ENCODE measurements at places on chromosomes 13 and 19.

- DNase-seq = no peak
Observed at GRCh38 chr13:109255141-109255856, 531.1 kb downstream of the IRS2 start.

DNA sequence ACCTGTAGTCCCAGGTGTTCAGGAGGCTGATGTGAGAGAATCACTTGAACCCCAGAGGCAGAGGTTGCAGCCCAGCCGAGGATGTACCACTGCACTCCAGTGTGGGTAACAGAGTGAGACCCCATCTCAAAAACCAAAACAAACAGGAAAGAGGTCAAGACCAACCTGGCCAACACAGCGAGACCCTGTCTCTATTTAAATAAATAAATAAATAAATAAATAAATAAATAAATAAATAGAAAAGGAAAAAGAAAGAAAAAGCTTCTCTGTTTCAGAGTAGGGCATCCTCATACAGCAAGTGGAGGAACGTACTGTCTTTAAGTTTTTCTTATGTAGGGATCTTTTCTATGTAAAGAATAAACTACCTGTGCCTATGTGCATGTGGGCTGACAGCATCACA is 2.3 kb downstream of the ZNF700 start:
- no peak for DNase-seq

DNA sequence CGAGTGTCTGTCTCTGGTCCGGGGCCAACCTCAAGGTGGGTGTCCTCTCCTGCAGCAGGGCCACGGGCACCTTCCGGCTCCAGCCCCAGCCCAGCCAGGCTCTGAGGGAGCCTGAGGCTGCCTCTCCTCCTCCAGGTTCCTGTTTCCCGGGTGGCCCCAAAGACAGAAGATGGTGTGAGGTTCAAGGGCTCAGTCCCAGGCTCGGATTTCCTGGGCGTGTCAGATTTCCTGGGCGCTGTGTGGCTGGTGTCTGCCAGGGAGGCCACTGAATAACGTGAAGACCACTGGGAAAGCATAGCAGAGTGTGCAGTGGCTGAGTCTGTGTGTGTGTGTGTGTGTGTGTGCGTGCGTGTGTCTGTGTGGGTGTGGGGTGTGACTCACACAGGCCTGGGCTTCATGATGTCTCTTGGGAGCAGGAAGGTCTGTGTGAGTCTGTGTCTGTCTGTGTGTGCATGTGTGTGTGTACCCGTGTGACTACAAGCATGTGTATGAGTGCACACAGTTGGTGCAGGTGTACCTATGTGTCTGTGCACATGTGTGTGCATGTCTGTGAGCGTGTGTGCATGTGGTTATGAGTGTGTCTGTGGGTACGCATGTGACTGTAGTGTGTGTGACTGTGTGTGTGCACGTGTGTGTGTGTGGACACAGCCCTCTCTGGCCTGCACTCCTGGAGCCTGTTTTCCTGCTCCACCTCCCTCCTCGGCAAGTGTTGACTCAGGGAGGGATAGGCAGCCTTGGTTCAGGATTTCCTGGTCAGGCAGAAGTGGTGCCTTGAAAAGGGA is 28.3 kb downstream of the CEBPA start:
- peak; percentile 58 for DNase-seq

- DNase-seq = no peak
Observed at GRCh38 chr13:30577401-30577852, 40.3 kb upstream of the USPL1 start.

GRCh38 chr13:85381082-85381481 is 418.1 kb downstream of the SLITRK6 start:
- DNase-seq = no peak

- no peak for DNase-seq
Observed at GRCh38 chr13:59531571-59532091, 632.1 kb downstream of the DIAPH3 start.

DNA sequence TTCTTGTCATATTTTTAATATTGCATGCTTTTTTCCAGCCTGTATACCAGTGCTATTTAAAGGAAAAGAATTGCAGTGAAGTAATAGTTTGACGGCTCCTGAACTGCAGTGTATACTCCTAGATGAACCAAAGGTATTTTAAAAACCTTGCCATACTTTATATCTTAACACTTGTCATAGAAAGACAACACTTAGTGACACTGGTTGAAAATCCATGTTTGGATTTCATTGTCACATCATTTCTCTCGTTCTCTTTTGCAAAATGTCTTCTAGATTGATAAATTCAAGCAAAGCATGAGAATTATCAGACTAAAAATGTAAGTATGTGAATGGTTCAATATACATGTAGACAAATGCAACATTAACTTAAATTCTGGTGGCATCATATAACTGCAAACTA is 1293.9 kb downstream of the PCDH9 start:
- DNase-seq = no peak

- DNase-seq = no peak
Observed at GRCh38 chr19:48186015-48186414, 15.5 kb downstream of the ZSWIM9 start.

DNA sequence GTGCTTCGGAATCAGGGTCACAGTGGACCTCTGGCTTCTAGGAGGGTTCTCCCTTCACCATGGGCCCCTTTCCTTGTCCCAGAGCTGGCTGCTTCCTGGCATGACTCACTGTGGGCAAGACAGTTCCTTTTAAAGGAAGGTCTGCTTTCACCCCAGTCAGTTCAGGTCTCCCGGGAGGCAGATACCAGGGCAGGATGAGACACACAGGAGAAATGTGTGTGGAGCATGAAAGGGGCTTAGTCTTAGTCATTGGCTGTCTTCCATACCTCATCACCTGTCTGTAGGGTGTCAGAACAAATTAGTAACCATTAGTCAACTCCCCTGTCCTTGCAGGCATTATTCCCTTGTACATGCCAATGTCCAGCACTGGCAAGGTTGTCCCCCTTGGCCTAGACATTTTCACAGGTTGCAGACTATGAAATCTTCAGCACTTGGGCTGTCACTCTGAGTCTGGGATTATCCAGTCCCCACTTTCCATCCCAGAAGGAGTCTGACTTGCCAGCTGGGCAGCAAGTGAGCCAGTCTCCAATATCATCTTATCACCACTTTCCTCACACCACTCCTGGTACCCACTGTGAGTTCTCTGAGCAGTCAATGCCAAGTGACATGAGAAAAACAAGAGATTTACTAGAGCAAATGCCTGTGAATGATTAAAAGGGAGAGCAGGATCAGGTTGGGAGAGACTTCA is 76.8 kb upstream of the MEDAG start:
- no peak for DNase-seq

DNA sequence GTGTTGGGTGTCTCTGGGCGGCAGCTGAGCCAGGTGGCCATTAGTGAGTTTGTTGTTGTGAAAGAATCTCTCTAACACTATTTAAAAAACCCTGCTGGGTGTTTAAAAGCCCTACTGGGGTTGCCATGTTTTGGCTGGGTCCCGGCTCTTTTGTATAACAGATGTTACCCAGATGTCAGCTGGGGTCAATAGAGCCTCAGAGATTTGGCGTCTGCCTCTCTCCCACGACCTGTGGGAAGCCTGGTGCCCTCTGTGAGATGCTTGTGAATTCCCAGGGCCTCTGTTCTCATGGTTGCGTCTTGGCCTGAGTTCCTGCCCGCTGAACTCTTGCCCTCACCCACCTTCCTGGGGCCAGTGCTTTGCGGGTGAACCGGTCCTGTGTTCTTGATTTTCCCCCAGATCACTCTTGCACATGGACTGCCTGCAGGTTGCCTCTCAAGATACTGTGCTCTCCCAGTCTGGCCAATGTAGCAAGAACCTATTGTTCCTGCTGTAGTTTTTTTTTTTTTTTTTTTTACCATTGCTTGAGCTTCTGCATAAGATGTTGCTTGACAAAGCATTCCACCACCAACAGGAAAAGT is 9.5 kb downstream of the NFILZ start:
- no peak for DNase-seq

DNA sequence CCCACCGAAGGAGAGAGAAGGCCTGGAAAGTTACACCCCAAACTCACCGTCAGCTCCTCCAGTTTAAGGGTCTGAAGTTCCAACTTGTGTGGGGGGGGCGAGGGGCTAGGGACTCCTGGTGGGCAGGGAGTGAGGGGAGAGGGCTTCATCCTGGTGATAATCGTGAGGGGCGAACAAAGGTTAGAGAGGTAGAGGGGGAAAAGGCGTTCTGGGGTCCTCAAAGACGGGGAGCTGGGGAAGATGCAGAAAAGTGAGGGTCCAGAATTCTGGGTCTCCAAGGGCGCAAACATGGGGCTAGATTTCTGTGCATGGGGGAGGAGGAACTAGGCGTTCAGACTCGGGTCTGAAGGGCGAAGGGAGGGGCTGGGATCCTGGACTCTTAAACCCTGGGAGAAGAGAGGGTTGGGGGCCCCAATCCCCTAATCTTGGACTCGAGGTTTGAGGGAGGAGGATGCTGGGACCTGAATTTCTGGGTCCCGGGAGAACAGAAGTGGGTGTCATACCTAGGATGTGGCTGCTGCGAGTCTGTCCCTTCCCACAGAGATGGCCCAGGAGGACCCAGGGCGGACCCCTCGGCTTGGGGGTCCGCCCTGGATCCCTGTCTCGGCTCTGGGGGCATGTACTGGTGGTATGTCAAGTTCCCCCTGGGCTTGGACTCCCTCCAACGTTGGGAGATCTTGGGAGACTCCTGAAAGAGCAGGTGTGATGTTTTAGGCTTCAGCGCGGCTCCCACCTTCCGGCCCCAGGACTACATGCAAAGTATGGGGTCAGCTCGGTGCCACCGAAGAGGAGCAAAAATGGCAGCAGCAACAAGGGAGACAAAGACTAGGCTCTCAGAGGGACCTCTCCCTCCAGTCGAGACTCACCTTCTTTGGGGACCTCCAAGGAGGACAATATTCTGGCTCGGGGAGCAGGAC is 4.5 kb downstream of the MAMSTR start:
- DNase-seq = no peak

DNA sequence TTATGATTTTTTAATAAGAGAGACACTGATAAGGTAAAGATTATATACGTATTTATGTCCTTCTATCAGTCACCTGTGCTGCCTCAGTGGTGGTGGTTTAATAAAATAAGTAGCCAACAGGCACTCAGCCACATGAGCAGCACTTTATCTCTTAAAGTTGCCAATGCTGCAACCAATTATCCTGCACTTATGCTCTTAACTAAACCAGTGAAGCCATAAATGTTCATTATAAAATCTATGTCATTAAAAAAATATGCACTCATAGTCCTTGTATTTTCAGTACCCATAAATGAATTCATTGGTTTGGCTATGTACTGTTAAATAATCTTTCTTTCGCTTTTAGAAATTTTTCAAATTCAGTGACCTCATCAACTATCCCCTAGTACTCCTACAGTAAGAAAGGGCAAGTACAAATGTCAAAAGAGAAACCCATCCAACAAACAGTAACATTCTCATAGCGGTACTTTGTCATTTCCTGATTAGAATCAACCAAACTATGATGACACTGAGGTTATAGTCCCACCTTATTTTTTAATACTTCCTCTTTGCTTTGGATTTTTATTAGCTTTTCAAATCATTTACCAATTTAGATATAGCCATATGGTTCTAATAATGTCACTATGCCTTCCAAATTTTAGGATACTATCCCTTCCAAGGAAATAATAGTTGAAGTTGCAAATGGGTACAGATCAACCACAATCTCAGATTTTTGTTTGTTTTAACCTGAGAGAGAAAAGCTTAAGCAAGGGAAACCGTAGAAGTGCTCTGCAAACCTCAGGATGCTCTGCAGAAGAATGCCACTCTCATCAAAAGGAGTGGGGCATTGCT is 190.9 kb downstream of the KLF12 start:
- no peak for DNase-seq

- peak; percentile 73 for DNase-seq
Observed at GRCh38 chr13:101026328-101026727, 351.7 kb upstream of the TMTC4 start.

GRCh38 chr13:40498461-40498860 is 168.0 kb downstream of the FOXO1 start:
- DNase-seq = no peak

DNA sequence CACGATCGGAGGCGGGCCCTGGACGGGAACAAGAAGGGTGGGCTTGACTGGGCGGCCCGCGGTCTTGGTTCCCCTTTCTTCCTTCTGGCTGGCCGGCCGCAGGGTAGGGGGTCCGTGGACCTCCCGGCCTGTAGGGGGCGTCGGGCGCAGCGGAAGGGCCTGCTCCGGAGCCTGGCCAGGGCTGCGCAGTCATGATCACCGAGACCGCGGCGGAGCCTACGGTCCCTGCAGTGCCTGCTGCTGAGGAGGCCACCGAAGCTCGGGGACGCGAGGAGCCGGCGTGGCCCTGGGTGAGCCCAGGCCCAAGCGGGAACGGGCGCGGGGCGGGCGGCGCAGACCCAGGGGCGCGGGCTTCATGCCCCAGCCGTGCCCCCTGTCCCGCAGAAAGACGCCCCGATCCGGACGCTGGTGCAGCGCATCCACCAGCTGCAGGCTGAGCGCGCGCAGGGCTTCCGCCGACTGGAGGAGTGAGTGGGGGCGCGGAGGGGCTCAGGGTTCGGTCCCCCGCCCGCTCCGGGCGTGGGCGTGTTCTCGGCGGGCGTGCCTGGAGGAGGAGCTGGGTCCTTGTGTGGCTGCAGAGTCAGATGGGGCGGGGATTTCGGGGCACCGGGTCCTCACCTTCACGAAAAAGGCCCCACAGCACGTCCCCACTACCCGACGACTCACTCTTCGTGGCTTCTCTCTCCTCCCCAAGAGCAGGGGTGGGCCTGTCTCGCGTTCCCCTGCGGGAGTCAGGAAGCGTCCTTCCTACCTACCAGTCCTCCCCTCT is at the start of gene REX1BD:
TSS of gene REX1BD (plus strand) at position 188 of the 769 bp plus-strand sequence. CDS start at position 192, 4 bp downstream.
- peak; percentile 25 for DNase-seq

- no peak for DNase-seq
Observed at GRCh38 chr19:50427997-50428425, 4.7 kb upstream of the MYBPC2 start.

GRCh38 chr13:113112893-113113845 is 7.6 kb downstream of the F7 start:
- no peak for DNase-seq

- no peak for DNase-seq
Observed at GRCh38 chr19:14147797-14148605, 11.6 kb upstream of the ASF1B start.

GRCh38 chr13:29892151-29892550 is 41.7 kb upstream of the UBL3 start:
- no peak for DNase-seq

- DNase-seq = no peak
Observed at GRCh38 chr13:111908981-111909380, 158.0 kb upstream of the SOX1 start.

DNA sequence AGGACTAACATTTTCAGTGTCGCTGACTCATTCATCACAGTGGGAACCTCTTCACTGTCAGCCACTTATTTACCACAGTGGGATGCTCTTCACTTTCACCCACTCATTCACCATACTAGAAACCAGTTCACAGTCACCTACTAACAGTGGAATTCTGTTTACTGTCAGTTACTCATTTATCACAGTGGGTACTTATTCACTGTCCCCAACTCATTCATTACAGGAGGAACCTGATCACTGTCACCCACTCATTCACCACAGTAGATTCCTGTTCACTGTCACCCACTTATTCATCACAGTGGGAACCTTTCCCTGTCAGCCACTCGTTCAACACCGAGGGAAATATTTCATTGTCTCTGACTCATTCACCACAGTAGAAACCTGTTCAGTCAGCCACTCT is 10.1 kb upstream of the ZNF85 start:
- DNase-seq = no peak

GRCh38 chr19:48154003-48154402 is 16.1 kb downstream of the LIG1 start:
- no peak for DNase-seq
